ENCODE measurements at places on chromosomes 6 and 20.

DNA sequence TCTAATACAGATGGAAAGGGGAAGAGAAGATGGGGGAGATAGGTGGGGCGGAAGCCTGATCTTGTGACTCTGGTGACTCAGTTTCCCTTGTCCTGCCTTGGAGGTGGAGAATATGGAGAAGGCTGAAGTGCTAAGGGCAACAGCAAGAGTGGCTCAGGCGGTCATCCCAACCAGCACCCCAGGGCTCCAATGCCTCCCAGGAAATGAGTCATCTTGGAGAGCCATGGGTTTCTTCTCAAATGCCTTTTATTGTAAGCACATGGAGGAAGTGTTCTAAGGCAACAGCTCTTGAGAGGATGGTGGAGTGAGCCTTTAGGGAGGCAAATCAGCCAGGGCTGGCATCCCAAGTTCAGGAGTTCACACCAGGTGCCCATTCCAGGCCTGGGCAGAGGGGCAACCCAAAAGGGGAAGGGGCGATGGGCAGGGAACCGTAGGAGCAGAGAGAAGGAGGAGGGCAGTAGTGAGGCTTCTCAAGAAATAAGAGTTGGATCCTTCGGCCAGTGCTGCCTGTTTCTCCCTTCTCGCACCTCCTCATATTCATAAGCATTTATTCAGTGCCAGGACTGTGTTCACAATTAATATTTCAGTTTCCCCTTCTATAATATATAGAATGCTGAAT lies 13.2 kb upstream of the AHCY start:
- no peak for DNase-seq

DNA sequence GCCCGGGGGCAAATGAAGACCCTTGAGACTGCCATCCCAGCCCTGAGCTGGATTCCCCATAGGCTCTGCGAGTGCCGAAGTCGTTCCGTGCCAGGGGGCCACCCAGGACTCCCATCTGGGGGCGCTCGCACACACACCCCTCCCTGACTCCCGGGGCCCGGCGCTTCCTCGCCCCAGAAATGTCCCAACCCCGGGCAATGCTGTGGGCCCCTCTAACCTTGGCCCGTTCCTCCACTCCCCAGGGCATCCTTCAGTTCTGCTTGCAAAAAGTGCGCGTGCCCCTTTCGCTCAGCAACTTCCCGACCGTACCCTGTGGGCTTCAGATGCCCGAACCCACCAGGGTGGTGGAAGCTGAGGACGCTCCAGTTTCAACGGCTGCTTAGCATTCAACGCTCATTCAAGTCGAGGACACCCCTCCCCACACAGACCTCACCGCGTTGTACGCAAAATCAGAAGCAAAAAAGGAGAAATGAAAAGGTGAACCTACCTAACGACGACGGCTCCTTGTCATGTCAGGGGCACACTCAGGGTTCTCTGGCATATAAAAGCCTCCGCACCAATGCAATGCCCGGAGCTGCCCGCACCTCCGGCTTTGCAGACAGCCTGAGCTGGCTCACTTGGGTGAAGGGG lies 25.3 kb downstream of the RIPOR2 start:
- DNase-seq, result no peak

DNA sequence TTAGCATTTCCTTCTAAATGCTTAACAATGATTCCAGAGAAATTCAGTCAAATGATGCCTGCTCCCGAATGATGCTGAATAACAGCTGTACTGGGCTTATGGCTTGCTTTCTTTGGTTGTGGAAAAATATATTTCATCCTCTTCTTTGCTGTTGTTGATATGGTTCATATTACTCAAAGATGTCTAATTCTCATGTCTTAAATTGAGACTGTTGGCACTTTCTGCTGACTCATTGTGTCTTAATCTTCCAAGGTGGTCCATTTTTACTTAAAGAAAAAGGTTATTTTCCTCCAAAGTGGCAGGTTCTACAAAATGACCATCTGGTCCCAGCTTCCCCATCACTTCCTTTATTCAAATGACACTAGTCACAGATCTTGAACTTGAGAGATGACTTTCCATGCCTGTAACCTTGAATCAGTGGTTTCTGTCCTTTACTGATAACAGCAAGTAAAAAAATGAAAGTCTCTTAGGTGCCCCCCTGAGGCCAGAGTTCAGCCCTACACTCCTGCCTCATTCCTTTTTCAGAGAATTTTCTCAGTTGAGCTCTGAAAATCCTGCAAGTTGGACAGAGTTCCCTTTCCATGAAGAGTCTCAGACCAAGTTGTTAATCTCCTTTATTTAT lies 6.9 kb downstream of the SNAP25 start:
- DNase-seq, result no peak

- no peak for DNase-seq
Measured at GRCh38 chr6:36337814-36338213, 1.1 kb upstream of the BNIP5 start.

GRCh38 chr20:50322703-50323131 lies 132.1 kb downstream of the CEBPB start:
- no peak for DNase-seq

- DNase-seq, result no peak
Measured at GRCh38 chr6:15504040-15504495, 158.8 kb downstream of the DTNBP1 start.

DNA sequence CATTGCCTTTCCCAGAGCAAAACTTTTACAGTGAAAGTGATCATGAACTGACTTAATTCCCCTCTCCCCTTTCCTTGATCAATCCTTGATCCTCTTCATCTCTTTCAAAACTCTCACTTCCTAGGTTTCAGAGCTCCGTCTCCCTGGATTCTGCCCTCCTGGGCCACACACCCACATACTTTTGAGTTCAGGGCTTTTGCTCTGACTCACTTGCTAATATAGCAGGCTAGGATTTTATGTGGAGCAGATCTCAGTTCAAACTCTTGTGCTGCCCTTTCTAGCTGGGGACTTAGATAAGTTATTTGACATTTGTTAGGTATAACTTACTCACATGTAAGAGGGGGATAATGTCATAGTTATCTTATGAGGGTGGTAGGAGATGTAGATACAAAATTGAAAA lies 109.1 kb upstream of the MLIP start:
- no peak for DNase-seq

- DNase-seq, result no peak
Measured at GRCh38 chr6:77326029-77326428, 137.3 kb downstream of the HTR1B start.

DNA sequence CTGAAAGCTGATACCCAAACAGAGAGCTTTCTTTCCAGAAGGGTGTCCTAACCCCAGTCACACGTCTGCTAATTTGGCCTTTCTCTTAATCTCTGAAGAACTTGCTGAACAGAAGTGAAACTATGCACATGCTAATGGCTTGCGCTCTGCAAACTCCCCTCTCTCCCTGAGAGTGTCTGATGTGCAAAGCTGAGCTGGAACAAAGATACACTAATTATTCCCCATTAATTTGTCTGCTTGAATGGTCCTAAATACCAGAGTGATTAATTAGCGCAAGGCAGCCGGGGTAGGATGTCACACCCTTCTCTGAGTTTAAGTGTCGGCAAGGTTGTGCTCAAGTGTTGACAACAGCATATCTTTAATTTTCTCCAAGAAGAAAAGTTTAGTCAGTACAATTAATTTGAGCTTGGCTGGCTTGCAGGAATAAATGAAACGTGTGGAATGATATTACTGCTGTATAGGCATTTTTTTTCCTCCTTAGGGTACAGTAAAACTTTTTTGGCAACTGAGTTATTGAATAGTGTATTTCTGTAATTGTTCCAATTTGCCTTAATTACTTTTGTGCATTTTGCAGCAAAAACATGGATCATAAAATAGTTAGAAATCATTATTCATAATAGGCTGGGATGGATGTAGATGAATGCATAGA lies 715.9 kb upstream of the POU3F2 start:
- no peak for DNase-seq

Data from HuH-7.5 (cell line).